ENCODE measurements at places on chromosomes 1 and 21.
A peak's percentile ranks its signal among the peaks of the same experiment; 100 is the strongest.

- ATAC-seq: no peak
Measured at GRCh38 chr1:52651904-52652303, 18.9 kb downstream of the SHISAL2A start.

- no peak for ATAC-seq
Measured at GRCh38 chr1:54977533-54978297, 2.7 kb upstream of the TMEM61 start.

- peak; percentile 58 for ATAC-seq
Measured at GRCh38 chr1:32321712-32322291, 14.2 kb downstream of the MARCKSL1 start.

- ATAC-seq: peak; percentile 24
Measured at GRCh38 chr1:76862447-76862846, 4.8 kb upstream of the ST6GALNAC5 start.

- no peak for ATAC-seq
Measured at GRCh38 chr1:191582169-191582568, 576.1 kb upstream of the RGS18 start.

- ATAC-seq: no peak
Measured at GRCh38 chr1:116345011-116345410, 28.0 kb upstream of the ATP1A1 start.

- no peak for ATAC-seq
Measured at GRCh38 chr1:183241471-183241870, 55.4 kb downstream of the LAMC2 start.

GRCh38 chr1:191969290-191969689 is 189.0 kb upstream of the RGS18 start:
- ATAC-seq: no peak
